Activated naive CD4-positive, alpha-beta T cell (primary cell): ENCODE measurements at places on chromosomes 7 and 10.

GRCh38 chr10:99621454-99622251 is 1.4 kb upstream of the SLC25A28 start:
- no peak for DNase-seq

GRCh38 chr7:151677581-151678226 is 158.0 kb upstream of the RHEB start:
- DNase-seq, result no peak

GRCh38 chr7:13848681-13849131 is 140.8 kb downstream of the ETV1 start:
- DNase-seq, result no peak

GRCh38 chr10:116014871-116015582 is 258.0 kb downstream of the GFRA1 start:
- no peak for DNase-seq

- DNase-seq, result no peak
Measured at GRCh38 chr10:132366006-132366405, 31.0 kb upstream of the PWWP2B start.

- DNase-seq, result no peak
Measured at GRCh38 chr7:140458201-140458600, 21.1 kb downstream of the MKRN1 start.

GRCh38 chr10:60130130-60130579 is 223.8 kb upstream of the CCDC6 start:
- no peak for DNase-seq

DNA sequence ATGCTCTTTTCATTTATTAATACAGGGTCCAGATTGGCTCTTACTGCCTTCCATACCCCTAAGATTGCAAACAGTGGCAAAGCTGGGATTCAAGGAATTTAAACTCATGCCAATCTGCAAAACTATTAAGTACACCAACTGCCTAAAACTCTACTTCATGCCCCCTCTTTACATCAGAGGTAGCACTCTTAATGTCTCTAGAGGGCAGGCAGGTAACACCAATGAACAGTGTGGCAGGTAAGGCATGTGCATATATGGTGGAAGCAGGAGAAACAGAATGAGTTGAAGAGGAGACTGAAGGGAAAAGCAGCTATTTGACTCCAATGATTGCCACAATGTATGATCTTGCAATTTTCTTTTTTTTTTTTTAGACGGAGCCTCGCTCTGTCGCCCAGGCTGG is 156.7 kb downstream of the BTAF1 start:
- no peak for DNase-seq
